ENCODE measurements at places on chromosomes 7 and 10.

DNA sequence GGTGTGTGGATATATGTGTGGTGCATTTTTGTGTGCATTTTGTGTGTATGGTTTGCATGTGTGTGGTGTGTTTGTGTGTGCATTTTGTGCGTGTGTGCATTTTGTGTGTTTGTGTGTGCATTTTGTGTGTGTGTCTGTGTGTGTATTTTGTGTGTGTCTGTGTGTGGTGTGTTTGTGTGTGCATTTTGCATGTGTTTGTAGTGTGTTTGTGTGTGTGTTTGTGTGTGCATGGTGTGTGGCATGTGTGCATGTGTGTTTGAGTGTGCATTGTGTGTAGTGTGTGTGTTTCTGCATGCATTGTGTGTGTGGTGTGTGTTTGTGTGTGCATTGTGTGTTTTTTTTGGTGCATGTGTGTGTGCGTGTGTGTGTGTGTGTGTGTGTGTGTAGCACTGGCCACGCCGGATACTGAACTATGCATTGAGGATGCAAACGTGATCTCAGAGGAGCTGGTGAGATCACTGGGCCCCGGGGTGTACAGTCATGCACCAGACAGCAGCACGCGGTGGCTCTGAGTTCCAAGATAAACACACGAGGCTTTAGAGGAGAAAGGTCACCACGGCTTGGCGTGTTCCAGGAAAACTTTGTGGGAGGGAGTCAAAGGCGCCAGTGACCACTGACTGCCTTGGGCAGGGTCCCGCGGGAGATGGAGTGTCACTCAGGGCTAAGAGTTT is 106.6 kb upstream of the SHH start:
- no peak for DNase-seq

DNA sequence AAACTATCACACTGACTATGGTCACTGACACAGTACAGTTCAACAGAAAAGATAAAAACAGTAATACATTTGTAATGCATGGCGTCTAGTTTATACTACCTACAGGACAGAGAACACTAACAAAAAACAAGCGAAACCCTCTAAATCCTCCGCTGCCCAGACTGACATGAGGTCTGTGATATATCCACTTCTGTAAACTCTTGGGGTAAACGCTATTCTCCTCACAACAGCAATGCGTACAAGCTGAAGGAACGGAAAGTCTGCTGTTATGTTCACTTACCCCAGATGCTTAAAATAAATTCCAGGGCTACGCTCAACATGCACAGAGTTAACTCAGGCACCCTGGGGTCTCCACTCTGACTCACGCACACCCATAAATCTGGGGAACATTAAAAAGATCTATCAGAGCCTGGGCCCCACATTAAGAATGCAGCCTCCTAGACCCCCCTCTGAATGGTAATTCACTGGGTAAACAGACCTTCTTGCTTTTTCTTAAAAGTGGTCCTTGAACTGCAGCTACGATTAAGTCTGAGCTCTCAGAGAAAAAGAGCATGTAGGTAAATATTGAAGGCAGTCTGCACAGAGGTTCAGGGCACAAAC is 105.6 kb downstream of the CTBP2 start:
- no peak for DNase-seq

GRCh38 chr7:101784292-101785127 is 32.9 kb upstream of the CUX1 start:
- no peak for DNase-seq

DNA sequence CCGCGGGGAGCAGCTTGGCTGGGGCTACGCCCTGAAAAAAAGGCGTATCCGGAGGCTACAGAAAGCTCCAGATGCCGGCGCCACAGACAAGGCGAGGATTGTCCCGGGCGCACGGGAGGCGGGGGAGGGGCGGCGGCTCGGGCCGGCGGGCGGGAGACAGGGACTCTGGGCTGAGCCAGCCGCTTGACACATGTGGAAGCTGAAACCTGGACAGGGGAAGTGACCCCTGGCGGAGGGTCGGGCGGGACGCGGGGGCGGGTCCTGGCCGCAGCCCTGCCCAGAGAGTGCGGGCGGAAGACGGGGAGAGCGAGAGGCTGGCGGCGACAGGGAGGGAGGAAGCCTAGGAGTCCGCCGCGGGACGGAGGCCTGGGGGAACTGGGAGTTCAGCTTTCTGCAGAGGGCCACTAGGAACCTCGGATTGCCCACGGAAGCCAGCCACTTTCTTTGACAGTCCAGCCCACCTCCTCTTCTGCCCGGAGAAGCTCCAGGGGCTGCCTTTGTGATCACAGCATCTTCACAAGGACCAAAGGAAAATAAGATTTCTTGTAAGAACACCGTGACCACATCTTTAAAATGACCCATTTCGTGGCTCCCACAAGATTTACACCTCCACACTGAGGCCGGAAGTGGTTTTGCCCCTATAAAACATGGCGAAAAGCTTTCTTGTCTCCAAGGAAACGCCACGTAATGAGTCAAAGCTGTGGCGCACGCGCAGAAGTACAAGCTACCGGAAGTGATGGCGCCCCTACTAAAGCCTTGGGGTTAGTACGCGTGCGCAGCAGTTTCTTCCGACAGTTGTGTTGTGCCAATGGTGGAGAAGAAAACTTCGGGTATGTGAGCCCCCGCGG is at the start of the genes PLOD3 and ZNHIT1:
Gene PLOD3 (minus strand): TSS at position 194 of the 848 bp plus-strand sequence. CDS start 307 bp downstream, outside the sequence.
Gene ZNHIT1 (plus strand): TSS at position 778 of the 848 bp plus-strand sequence. CDS start 31 bp downstream, at position 809.
- DNase-seq = peak; percentile 93

- no peak for DNase-seq
Observed at GRCh38 chr7:142934056-142934455, 510 bp upstream of the TRPV5 start.

GRCh38 chr7:78194611-78195010 is 396.0 kb downstream of the PHTF2 start:
- no peak for DNase-seq

- DNase-seq = no peak
Observed at GRCh38 chr7:87391020-87391701, 45.7 kb downstream of the CROT start.

- no peak for DNase-seq
Observed at GRCh38 chr10:60606343-60607080, 171.8 kb upstream of the CDK1 start.

DNA sequence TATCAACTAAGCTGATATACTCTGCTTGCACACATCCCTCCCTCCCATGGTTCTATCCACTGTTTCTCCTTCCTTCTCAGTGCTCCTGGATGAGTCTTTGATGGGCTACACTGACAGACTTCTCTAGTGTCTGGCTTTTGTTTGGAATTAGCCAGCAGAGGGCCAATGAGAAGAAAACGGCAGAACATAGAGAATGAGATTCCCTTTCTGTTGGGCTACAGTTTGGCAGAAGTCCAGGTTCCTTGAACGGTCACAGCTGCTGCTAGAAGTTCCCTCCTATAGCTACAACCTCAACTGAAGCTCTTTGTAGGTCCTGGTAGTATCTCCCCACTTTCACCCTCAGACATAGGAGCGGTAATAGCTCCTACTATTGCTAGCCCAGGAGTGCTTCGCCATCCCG is 251.1 kb upstream of the LRRN3 start:
- DNase-seq = no peak

GRCh38 chr7:43533801-43534479 is 49.0 kb upstream of the STK17A start:
- no peak for DNase-seq

DNA sequence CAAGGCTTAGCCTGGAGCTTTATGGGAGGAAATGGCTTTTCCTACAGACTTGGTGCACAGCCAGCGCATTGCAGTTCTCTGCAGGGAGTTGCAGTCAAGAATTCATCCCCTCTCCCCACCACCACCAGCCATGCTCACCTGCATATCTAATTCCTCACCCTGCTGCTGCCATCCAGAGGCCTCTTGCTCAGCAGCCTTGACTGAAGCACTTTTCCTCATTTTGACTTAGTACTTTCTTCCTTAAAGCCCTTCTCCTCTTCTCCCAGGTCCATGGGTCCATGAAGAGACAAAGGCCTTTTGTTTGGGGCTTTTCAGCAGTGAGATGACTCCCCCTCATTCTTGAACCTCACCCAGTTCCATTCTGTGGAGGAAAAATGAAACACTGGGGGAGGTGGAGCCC is 39.7 kb upstream of the GPR141 start:
- DNase-seq = no peak

DNA sequence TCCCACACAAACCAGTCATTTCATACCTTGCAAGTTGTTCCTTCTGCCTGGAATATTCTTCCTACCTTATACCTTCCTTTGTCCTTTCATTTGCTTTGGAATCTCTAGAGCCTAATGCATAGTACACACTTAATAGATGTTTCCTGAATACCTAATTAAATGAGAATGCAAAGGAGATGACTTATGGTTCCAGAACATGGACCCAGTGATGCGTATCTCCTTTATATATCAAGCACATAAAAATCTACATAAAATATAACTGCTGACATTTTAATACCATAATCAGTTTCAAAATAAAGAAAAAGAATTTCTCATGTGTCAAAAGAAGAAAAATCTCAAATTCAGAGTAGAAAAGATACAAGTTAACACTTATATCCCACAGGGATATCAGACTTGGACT is 110.6 kb upstream of the ASAH2 start:
- no peak for DNase-seq

DNA sequence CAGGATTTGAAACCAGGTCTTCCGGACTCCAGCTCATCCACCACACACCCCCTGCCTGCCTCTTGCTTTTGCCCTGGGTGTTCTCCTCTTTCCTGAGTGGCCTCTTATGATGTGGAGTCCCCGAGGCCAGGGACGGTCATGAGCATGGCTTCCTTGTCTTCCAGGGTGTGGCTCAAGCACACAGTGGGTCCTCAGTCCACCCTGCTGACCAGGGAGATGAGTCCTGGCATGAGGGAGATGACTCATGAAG is 32.8 kb downstream of the DNAJB12 start:
- no peak for DNase-seq

GRCh38 chr10:133258066-133258817 is 18.4 kb downstream of the ADAM8 start:
- DNase-seq = no peak

DNA sequence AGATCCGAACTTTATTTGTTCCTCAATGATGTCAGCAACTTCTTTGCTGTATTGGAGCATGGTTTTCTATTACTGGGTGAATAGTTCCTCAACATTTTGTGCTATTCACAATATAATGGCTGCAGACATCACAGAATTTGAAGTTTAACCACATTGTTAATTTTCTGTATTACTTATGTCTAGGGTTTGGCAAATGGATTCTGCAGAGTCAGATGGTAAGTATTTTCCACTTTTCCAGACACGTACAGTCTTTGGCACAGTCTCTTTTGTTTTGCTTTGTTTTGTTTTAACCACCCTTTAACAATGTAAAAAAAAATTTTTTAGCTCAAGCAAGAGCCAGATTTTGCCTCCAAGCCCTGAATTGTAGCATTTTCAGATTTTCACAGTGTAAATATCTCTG is 36.8 kb upstream of the FOXK1 start:
- DNase-seq = no peak

- no peak for DNase-seq
Observed at GRCh38 chr10:132607961-132608495, 70.4 kb downstream of the INPP5A start.

- DNase-seq = no peak
Observed at GRCh38 chr10:81116201-81116600, 578.5 kb downstream of the SH2D4B start.

DNA sequence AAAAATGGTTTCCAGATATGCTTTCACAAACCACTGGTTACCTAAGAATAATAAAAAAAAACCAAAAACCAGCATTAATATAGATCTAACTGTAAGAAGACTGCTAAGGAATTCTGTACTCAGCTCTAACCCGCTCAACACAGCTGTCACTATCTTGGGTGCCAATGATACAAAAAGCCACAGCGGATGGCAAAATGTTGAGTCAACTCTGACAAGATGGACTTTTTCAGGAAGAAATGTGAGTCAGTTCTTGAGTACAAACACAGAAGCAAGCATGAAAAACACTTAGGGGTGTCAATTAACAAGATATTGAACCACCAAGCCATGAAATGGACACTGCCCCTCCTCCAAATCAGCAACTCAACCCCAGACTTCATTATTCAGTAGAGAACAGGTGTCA is 55.0 kb downstream of the CTTNBP2 start:
- no peak for DNase-seq

GRCh38 chr7:2075811-2076210 is 156.9 kb downstream of the MAD1L1 start:
- DNase-seq = no peak

- DNase-seq = no peak
Observed at GRCh38 chr7:29896685-29897411, 90.5 kb downstream of the WIPF3 start.

GRCh38 chr10:78893217-78893616 is 175.5 kb upstream of the ZMIZ1 start:
- no peak for DNase-seq

DNA sequence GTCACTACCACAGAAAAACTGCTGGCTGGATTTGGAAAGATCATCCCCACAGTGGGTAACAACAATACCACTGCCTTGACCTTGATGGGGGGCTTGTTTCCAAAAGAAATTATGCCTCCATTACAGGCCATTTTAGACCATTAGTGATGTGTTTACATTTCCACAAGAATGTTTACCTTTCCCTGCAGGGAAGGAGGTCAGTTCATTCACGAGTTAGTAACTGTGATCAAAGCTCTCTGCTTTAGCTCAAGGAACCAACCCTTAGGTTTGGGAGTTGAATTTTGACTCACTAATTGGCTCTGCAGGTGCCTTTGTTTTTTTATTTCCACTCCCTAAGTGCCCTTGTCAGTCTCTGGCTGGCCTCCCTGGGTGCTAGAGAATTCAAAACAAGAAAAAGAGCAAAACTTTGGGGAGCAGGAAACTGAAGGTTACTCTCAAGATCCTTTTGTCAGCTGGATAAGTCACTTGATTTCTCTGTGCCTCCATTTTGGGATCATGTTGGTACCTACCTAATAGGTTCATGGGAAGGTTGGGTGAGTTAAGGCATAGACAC is 41.1 kb upstream of the NUPR2 start:
- DNase-seq = no peak

DNA sequence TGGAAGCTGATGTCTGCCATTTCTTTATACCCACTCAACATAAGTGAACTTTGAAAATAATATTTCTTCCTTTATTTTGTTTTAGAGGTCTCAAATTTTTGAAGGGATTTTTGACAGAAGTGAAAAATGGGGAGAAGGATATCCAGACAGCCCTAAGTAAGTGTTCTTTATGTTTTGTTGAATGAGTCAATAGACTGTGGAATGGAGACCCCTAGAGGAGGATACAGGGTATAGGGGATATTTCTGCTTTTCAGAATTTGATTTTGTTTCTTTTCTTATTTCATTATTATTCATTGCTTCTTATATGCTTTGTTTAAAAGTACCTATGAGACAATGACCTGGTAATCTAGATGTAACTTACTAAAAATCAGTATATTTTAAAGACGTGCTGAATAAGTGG is 34.4 kb downstream of the PLEKHA8 start:
- no peak for DNase-seq

GRCh38 chr7:82416402-82416801 is 27.2 kb downstream of the CACNA2D1 start:
- no peak for DNase-seq

DNA sequence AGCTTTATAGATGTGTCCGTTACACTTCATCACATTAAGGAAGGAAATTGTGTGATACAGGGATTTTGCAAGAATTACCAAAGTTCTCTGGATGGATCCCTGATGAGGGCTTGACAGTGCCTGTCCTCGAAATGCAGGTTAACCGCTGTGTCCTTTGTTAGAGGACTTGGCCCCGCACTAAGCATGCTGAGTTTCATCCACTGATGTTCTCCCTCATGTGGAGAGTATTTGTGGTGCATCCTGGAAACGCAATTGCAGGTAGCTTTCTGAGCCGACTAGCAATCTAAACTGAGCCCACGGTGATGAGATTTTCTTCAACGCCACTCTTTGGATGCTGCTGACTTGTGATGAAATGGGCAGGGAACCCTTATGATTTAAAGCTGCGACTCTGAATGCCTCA is 71.9 kb upstream of the STK17A start:
- no peak for DNase-seq
